ENCODE measurements at places on chromosomes 5 and 9.

DNA sequence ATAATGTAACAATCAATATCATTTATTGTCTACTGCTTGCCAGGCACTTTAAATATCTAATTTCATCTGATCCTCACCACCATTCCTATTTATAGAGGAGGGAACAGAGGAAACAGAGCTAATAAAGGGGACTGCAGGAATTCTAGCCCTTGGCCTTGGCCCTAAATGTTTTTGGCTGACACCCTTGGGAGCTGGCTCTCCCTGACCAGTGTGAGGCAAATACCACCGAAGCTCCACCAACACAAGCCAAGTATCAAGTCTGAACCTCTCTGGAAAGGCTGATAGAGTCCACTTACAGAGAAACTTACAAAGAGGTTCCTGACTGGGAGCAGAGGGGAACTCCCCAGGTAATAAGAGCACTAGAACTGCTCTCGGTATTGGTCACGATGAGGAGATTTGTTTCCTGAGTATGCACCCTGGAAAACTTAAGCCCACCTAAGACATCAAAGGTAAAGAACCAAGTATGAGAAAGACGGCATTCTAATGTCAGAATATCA is 243.1 kb upstream of the PANK3 start:
- DNase-seq = no peak

- DNase-seq = no peak
These were observed 209.5 kb downstream of the PTPRD start for GRCh38 chr9:10403283-10403682.

DNA sequence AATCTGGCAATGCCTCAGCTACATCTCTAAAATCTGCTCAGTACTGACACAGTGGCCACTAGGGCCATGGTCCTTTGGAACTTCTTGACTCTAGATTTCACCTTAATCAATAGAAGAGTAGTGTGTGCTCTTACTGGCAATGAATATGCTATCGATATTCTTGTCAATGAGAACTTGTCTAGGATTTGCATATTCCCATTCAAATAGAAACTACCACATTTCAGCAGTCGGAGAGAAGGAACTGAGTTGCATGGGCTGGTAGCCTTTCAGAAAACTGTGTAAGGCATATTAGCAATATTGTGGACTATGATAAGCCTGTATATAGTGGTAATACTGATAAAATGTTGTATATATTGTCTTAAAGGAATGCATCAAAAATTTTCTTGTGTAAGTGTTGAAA is 45.3 kb upstream of the NAA35 start:
- DNase-seq = no peak

DNA sequence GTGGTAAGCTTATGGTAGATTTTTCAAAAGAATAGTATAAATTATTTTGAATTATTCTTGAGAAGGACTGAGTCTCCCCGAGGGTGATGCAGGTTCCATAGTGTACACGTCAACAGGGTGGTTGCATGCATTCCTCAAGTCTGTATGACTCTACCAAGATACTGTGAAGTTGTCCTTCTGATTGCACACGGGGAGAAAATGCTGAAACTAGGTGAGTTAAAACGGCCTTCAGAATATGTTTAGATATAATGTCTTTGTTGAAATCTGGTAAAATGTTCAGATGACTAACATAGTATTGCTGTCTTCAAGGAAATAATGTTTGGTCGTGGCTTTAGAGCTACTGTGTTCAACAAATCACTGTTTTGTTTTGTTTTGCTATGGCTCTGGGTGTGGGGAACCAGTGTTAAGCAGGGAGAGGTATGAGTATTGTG is 22.4 kb upstream of the TNFAIP8 start:
- no peak for DNase-seq

- DNase-seq = no peak
These were observed 90.8 kb downstream of the TMEM167A start for GRCh38 chr5:82986404-82986803.

DNA sequence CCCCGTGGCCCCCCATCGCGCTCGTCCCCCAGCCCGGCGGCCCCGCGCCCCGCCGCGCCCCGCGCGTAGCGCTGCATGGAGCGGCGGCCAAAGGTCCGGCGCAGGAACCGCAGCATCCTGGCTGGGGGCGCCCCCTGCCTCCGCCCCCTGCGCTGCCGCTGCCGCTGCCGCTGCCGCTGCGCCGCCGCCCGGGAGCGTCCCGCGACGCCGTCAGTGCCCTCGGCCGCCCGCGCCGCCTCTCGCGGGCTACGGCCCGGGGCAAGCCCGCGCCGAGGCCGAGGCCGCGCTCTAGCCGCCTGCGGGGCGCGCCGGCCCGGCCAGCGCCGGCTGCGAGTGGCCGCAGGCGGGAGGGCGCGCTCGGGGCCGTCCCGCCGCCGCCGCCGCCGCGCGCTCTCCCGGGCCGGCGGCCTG is 523 bp downstream of the EPB41L4B start:
- DNase-seq = peak; percentile 54

GRCh38 chr5:90473396-90474234 is 956 bp downstream of the MBLAC2 start:
- DNase-seq = peak; percentile 15
